ENCODE measurements at places on chromosomes 4 and X.
A peak's percentile ranks its signal among the peaks of the same experiment; 100 is the strongest.

DNA sequence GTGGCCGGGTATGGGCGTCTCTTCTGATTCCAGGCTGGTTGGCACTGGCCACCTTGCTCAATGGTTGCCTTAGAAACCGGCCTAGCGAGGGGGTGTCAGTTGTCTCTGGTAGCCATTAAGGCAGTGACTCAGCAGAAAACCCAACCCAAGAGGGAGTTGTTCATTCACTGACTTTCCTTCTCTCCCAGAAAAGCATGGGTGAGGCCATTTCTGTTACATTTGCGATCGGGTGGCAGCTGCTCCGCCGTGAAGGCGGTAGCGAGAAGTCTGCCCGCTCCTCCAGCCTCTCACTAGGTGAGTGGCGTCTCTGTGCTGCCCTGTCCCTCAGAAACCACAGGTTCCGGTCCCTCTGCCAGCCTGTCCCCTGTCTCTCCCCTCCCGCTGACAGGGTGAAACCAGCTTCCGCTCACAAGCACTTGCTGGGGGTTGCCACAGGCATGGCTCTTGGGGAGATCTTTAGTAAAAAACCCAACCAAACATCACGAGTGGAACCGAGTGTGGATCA, 17.4 kb downstream of the IRAK1 start:
- peak; percentile 69 for ATAC-seq

GRCh38 chr4:161254375-161254774, 909.4 kb downstream of the FSTL5 start:
- no peak for ATAC-seq

DNA sequence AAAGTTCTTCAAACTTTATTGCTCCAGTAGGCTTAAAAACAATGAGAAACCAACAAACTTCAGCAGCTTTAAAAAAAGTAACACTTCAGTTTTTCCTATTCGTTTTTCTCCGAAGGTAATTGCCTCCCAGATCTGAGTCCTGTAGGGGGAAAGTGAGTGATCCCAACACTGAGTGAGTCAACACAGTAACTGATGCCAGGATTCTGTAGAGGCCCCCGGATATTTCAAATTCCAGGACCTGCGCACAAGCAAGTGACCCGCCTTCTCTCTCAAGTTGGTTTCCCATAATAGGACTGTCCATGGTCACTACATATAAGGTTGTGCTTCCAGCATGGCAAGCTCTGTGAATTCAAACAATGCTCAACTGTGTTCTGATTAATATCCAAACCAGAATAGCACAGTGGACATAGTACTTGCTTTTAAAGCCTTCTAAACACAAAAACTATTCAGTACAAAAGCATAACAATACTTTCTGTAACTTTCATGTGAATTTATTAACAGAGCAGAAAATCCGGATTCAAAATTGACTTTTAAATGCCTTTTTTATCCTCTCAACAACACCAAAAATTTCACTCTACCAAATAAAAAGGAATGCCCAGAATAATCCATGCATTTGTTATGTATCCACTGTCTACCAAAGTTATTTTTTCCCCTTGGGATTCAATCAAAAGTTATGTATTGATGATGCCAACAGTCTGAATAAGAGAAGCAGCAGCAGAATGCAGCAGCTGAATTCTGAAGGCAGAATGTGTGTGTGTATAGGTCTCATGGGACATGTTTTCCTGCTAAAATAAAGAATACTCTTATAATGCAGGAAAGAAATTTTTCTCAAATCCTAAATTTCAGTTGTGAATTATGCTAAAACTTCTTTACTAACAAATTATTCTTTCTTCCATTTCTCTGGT, at the start of gene DMD:
DMD (minus strand) TSS at position 194 of the 905 bp plus-strand sequence. CDS start 237 bp downstream, outside the sequence.
- peak; percentile 96 for ATAC-seq

- no peak for ATAC-seq
These were observed 280.3 kb downstream of the SPRY1 start for GRCh38 chr4:123676890-123677229.

- no peak for ATAC-seq
These were observed 95.4 kb downstream of the FUNDC1 start for GRCh38 chrX:44447214-44447613.

DNA sequence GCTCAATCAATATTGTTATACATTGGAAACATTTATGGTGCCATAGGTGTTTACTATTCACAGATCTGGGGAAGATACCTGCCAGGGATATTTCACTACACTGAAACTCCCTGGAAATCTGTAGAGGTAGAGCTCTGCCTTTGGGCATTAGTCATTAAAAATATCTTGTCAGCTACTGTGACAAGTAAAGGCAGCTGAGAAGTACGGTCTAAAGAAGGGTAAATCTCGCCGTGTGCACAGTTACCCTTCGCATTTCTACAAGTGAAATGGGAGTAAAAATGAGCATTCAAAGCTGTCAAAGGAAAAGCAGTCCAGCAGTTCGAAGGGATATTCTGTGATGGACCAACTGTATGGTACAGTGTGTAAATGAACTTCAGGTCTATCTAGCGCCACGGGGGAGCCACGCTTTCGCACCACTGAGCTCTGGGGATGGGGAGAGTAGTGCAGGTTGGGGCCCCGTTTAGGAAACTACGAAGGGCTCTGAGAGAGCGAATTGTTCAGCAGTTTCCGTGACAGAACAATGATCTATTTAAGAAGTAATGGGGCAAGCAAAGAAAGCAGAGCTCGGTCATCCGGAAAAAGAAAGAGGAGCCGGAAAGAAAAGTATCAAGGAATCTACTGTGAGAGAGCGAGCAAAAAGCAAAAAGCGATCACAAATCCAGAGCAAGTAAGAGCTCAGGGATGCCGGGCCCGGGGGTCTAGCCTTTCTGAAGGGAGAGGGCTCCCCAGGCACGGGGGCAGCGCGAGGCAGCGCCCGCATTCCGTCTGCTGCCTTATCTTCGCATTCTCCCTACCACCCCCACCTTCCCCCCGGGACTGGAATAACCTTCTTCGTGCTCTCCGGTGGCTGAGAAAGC, 646 bp downstream of the TIGD4 start:
- ATAC-seq = no peak

DNA sequence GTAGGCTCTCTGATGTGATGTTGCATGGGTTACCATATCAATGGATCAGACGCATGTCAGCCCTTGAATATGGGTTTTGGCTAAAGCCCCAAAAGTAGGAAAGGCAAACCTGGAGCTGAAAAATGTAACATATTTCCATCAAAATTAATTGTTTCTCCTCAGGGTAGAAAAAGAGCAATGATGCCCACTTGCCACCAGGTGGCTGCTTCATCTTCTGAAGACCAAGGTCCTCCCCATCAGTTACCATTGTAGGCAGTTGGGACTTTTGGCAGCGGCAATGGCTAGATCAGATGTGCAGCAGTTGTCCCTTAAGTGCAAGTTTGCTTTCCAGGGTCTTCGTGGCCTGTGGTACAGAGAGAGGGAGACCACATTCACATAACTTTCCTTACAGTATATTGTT, 118.2 kb downstream of the NAF1 start:
- ATAC-seq = no peak

- ATAC-seq = no peak
These were observed 11.3 kb upstream of the SLC9A7 start for GRCh38 chrX:46770000-46770816.

GRCh38 chr4:2837904-2838496, 5.6 kb upstream of the ADD1 start:
- ATAC-seq = peak; percentile 52

- ATAC-seq = no peak
These were observed 567.6 kb upstream of the SLIT2 start for GRCh38 chr4:19684084-19684483.

- no peak for ATAC-seq
These were observed 491.6 kb upstream of the AADAT start for GRCh38 chr4:170581322-170581721.

- ATAC-seq = no peak
These were observed 97.7 kb downstream of the ANXA5 start for GRCh38 chr4:121599049-121599448.

GRCh38 chr4:53228036-53228435, 137.8 kb downstream of the SCFD2 start:
- no peak for ATAC-seq

- ATAC-seq = peak; percentile 40
These were observed 446 bp upstream of the UBE2A start for GRCh38 chrX:119573840-119574393.

GRCh38 chrX:31038575-31039326, 33.1 kb downstream of the FTHL17 start:
- ATAC-seq = no peak

DNA sequence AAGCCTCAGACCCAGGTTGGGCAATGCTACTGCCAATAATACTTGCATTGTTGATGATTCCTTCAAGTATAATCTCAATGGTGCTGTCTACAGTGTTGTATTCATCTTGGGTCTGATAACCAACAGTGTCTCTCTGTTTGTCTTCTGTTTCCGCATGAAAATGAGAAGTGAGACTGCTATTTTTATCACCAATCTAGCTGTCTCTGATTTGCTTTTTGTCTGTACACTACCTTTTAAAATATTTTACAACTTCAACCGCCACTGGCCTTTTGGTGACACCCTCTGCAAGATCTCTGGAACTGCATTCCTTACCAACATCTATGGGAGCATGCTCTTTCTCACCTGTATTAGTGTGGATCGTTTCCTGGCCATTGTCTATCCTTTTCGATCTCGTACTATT, 7.4 kb downstream of the LPAR4 start:
- no peak for ATAC-seq

DNA sequence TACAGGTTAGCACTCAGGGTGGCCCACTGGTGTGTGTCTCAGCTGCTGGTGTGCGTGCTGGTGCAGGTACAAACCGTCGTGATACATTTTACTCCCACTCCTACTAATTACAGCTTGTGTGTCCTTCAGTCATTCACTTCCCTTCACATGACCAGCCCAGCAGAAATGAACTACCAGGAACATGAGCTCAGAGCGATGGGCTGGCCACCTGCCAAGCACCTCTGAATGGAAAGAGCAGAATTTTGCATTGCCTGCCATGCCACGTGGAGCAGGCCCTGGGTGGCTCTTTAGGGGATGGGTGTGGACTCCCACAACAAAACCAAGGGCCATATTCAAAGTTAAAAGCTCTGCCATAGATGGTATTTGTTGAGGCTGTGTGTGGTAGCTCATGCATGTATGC, 58.9 kb upstream of the PGM2 start:
- no peak for ATAC-seq

- ATAC-seq = no peak
These were observed 156.7 kb upstream of the EOLA2 start for GRCh38 chrX:150094996-150095395.

GRCh38 chrX:148426467-148426866, 74.0 kb upstream of the AFF2 start:
- no peak for ATAC-seq
